ENCODE measurements at places on chromosomes 3 and 15.

GRCh38 chr3:21562243-21562642, 188.8 kb downstream of the ZNF385D start:
- no peak for DNase-seq

- DNase-seq, result no peak
Observed at GRCh38 chr3:54642147-54642546, 285.7 kb downstream of the LRTM1 start.

DNA sequence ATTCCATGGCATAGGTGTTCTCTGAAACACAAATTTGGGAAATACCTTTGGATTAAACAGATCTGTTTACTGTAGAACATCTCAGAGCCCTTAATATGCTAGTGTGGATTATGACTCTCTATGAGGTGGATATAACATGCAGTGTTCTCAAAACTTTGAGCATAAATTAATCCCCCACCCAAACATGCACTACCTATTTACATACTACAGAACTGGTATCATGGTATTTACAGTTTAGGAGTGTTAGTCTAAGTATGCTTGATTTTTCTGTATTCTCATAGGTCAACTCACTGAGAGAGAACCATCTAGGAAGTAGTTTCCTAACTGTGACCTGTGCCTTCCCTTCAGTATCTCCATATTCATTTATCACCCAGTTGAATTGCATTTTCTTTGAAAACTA, 30.9 kb upstream of the ZNF609 start:
- no peak for DNase-seq

DNA sequence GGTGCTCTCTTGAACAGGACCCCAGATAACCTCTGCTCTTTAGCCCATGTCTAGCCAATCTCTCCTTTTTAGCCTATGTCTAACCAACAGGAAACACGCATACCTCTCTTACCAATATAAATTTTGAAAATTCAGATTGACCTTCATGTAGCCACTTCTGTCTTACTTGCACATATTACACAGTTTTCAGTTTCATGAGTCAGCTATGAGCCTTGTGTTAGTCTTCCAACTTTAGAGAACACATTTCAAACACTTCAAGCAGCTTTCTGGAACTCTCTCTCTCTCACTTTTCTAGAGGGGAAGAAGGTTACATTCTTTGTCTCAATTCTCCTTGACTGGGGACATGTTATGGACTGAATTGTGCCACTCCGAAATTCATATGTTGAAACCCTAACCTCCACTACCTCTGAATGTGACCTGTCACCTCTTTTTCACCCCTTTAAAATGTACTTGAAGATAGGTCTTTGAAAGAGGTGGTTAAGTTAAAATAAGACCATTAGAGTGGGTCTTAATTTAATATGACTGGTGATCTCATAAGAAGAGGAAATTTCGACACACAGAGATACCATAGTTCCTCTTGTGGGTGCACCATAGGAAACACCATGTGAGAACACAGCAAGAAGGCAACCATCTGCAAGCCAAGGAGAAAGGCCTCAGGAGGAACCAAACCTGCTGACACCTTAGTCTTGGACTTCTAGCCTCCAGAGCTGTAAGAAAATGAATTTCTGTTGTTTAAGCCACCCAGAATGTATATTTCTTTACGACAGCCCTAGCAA, 480.3 kb upstream of the ALCAM start:
- DNase-seq, result no peak
